Right renal pelvis (tissue), 4 donors: ENCODE measurements at places on chromosomes 4 and X. TPM values are rescaled to one million over a fixed set of nuclear protein-coding genes. Genes with fewer than 3 reads are reported as not detected.

DNA sequence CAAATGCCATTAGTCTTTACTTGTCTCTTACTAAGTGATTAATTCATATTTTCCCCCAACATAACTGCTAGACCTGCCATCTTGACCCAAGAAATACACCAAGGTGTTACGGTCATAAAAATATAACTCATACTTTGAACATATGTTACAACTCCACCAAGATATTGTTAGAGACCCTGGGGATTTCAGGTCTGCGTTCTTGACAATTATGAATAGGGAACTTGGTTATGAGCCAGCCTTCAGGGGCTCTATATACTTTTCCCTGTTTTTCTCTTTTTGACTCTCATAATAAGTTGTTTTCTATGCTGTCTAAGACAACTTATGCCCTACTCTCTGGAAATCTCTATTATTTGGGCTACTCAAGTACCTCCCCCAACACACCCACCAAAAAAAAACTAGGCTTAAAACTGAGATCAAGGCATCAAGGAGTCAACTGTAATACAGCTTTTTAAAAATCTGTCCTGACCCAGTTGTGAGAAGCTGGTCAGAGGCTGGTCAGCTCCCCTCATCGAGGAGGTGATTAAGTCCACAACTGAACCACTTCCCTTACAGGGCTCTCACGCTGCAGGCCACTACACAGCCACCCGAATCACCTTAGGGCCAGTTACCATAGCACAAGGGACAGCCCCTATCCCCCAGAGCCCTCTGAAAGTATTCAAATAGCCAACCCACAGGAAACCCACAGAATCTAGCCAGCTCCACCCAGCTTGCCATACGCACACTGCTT lies 10.5 kb upstream of the TLR3 start:
- DNase-seq: no peak

DNA sequence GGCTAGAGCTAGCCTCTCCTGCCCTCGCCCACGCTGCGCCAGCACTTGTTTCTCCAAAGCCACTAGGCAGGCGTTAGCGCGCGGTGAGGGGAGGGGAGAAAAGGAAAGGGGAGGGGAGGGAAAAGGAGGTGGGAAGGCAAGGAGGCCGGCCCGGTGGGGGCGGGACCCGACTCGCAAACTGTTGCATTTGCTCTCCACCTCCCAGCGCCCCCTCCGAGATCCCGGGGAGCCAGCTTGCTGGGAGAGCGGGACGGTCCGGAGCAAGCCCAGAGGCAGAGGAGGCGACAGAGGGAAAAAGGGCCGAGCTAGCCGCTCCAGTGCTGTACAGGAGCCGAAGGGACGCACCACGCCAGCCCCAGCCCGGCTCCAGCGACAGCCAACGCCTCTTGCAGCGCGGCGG lies at the start of gene AR:
AR (plus strand) TSS at position 204 of the 400 bp plus-strand sequence. CDS start 1,126 bp downstream, outside the sequence.
- DNase-seq: no peak

- no peak for DNase-seq
Measured at GRCh38 chr4:30717208-30718020, 2.8 kb upstream of the PCDH7 start.

DNA sequence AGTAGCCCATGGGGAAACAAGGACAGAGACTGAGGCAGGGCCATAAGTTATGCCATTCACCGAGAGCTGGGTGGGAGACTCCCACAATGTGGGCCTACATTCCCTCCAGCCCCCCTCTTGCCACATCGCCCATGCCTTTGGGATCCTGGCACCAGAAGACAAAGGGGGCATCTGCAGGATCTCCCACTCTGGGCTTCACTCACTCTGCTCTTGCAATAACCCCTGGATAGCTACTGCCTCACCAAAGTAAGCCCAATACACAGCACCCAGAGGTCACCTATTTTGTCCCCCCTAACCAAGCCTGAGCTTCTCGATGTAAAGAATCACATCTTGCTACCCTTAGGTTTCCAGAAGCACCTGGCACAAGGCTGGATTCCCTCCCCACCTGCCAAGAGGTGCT lies 741 bp upstream of the RTL5 start:
- no peak for DNase-seq

- no peak for DNase-seq
Measured at GRCh38 chrX:5306654-5307121, 922.0 kb downstream of the NLGN4X start.

GRCh38 chr4:10007793-10008608 lies 13.3 kb downstream of the SLC2A9 start:
- DNase-seq: no peak

GRCh38 chrX:153778684-153779101 lies 2.1 kb upstream of the SRPK3 start:
- DNase-seq: no peak

PROM1 gene
- 31.9 TPM for polyA plus RNA-seq

STPG2 gene
- 0.69 TPM for polyA plus RNA-seq

NLGN3 gene
- 4.3 TPM for polyA plus RNA-seq

SLITRK4 gene
- 20.1 TPM for polyA plus RNA-seq
